Skin of body (tissue), 3 donors: ENCODE measurements at places on chromosomes 1 and 21. TPM values are rescaled to one million over a fixed set of nuclear protein-coding genes. Genes with fewer than 3 reads are reported as not detected.

The TCHH gene
- 315 TPM for total RNA-seq

The TLCD4 gene
- total RNA-seq = 9.0 TPM

DNA sequence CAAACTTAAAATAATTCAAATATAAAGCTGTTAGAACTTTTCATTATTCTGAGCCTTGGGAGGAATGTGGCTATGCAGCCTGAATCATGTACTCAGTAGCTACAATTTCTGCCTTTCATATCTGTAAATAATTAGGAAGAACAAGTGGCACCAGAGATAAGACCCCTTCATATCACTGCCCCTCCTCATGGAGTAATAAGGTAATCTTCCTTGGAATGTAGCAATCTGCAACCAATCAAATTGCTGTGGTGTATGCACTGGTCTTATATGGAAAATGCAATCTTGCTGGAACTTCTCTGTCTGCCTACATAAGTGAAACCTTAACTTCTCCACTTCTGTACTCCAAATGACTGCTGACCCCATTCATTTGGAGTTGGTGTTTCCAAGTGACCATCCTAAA, 104.4 kb upstream of the VANGL1 start:
- no peak for DNase-seq

DNA sequence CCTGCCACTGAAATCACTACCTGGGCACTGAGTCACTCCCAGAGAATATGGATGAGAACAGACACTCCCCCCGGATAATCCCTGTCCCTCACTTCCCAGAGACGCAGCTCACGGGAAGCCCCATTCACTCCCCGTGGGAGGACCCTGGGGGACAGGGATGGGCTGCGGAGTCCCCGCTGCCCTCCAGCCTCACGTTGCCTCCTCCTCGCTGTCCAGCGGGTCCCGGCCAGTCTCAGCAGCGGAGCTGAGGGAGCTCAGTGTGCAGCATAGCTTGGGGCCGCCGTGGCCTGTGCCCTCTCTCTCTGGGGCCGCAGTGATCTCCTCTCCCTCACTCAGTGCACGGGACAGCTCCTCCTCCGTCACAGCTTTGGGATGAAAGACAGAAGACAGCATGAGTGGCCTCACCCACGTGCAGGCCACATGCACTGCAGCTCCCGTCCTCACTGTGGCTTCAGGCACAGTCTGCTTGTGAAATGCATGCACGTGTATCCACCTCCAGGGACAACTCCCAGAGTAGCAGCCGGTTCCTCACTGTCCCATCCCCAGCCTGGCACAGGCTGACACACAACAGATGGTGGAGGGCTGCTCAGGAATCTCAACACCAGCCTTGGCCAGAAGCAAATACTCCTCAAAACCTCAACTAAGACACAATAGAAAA, 7.4 kb downstream of the CFAP410 start:
- no peak for DNase-seq

- DNase-seq = no peak
Measured at GRCh38 chr1:55803429-55803828, 588.3 kb upstream of the USP24 start.
